Brain (organoid and tissue), 16 donors: ENCODE measurements at places on chromosomes 12 and 14. TPM values are rescaled to one million over a fixed set of nuclear protein-coding genes. Genes with fewer than 3 reads are reported as not detected.

ZC2HC1C gene
- polyA plus RNA-seq = 5.8 TPM

NOC4L gene
- 30.6 TPM for polyA plus RNA-seq

HOXC4 gene
- polyA plus RNA-seq = not detected

GPR68 gene
- 3.0 TPM for polyA plus RNA-seq

NKX2-1 gene
- polyA plus RNA-seq = 90.6 TPM

SLCO1B1 gene
- polyA plus RNA-seq = not detected

TAS2R46 gene
- polyA plus RNA-seq = not detected

RAB15 gene
- 28.0 TPM for polyA plus RNA-seq

TAS2R20 gene
- not detected for polyA plus RNA-seq

DIO2 gene
- polyA plus RNA-seq = 1.4 TPM

ARMH4 gene
- polyA plus RNA-seq = 8.0 TPM

ATG14 gene
- polyA plus RNA-seq = 8.9 TPM

KITLG gene
- polyA plus RNA-seq = 21.0 TPM

FITM1 gene
- polyA plus RNA-seq = 2.5 TPM

GUCY2C gene
- polyA plus RNA-seq = not detected

CLEC2B gene
- 0.90 TPM for polyA plus RNA-seq

STK38L gene
- 5.6 TPM for polyA plus RNA-seq

MANSC4 gene
- polyA plus RNA-seq = not detected

L3HYPDH gene
- polyA plus RNA-seq = 1.8 TPM

ANO4 gene
- 9.0 TPM for polyA plus RNA-seq

TRIP11 gene
- 2.0 TPM for polyA plus RNA-seq

TC2N gene
- polyA plus RNA-seq = 0.20 TPM

TESPA1 gene
- 19.6 TPM for polyA plus RNA-seq

REM2 gene
- polyA plus RNA-seq = 9.3 TPM

NGDN gene
- 32.0 TPM for polyA plus RNA-seq

CCDC175 gene
- not detected for polyA plus RNA-seq

RNASE7 gene
- polyA plus RNA-seq = not detected

ZNF410 gene
- 47.7 TPM for polyA plus RNA-seq

NEK9 gene
- polyA plus RNA-seq = 37.7 TPM

ATP2B1 gene
- polyA plus RNA-seq = 12.0 TPM

SLC22A17 gene
- 298 TPM for polyA plus RNA-seq

ZNF10 gene
- 3.6 TPM for polyA plus RNA-seq

KRT4 gene
- not detected for polyA plus RNA-seq

GPR84 gene
- polyA plus RNA-seq = not detected

IRAK3 gene
- 0.39 TPM for polyA plus RNA-seq

GZMH gene
- polyA plus RNA-seq = 1.7 TPM

TAS2R8 gene
- polyA plus RNA-seq = not detected

NRXN3 gene
- 8.8 TPM for polyA plus RNA-seq

PTPRQ gene
- not detected for polyA plus RNA-seq

RBP5 gene
- polyA plus RNA-seq = 0.80 TPM

GSG1 gene
- polyA plus RNA-seq = not detected

RERGL gene
- polyA plus RNA-seq = 1.6 TPM

ITFG2 gene
- polyA plus RNA-seq = 22.2 TPM

STYX gene
- polyA plus RNA-seq = 1.7 TPM

CLEC7A gene
- not detected for polyA plus RNA-seq

LTBR gene
- 18.7 TPM for polyA plus RNA-seq

RNASE1 gene
- polyA plus RNA-seq = 358 TPM

PLA2G1B gene
- not detected for polyA plus RNA-seq

HSP90B1 gene
- 225 TPM for polyA plus RNA-seq

TOMM20L gene
- polyA plus RNA-seq = not detected

MSRB3 gene
- polyA plus RNA-seq = 2.8 TPM
